Left lung (tissue), 14 donors: ENCODE measurements at places on chromosomes 3 and 15. TPM values are rescaled to one million over a fixed set of nuclear protein-coding genes. Genes with fewer than 3 reads are reported as not detected.

GRCh38 chr3:72891053-72891855 lies 3.4 kb downstream of the GXYLT2 start:
- DNase-seq = peak; percentile 38

DNA sequence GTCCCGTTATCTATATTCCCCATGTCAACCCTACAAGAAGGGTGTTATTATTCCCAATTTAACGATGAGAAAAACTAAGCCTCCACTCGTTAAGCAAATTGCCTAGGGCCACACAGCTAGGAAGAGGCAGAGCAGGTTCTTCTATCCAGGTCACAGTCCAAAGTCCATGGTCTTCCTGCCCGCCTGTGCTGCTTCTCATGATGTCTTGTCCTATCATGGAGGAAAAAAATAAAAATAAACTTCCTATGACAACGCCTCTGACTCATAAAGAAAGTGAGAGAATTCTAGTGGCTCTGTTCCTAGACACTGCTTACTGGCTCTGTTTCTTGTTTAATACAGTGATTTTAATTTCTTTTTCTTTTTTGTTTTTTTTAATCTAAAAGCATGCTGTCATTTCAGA lies 9.7 kb downstream of the COL8A1 start:
- DNase-seq = no peak

GRCh38 chr3:17257269-17257668 lies 372.5 kb downstream of the PLCL2 start:
- no peak for DNase-seq

GRCh38 chr3:197007296-197007940 lies 22.2 kb downstream of the MELTF start:
- no peak for DNase-seq

DNA sequence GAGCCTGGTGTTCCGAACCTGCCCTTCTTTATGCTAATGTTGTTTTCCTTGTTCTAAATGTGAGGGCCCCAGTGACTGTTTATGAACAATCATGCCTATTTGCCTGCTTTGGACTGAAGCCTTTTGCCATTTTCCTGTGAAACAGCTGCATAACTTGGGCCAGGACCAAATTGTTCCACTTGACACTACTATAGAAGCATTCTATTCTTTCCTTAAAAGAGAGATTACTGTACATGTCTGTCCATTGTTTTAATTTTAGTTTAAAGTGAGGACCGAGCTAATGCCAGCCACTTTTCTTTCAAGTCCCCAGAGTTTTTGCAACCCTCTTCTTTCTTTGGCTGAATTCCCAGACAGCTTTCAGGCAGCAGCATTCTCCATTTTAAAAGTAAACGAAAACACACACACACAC lies 980.3 kb downstream of the CADM2 start:
- DNase-seq = no peak

DNA sequence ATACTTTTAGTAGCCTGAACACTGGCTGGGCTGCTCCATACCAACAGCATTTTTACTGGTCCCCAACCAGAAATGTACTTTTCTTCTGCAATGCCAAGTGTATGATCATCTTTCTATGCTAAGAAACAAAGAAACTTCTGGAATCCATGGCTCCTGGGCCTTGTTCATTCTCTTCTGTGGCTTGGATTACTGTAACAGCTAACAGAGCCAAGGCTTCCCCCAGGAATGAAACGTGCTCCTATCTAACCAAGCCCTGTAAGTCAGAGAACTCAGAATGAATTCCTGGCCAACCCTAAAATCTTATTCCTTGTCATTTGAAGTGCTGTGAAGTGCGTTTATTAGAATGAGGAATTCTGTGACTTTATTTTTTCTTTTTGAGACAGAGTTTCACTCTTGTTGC lies 102.9 kb upstream of the RAD18 start:
- DNase-seq = no peak

DNA sequence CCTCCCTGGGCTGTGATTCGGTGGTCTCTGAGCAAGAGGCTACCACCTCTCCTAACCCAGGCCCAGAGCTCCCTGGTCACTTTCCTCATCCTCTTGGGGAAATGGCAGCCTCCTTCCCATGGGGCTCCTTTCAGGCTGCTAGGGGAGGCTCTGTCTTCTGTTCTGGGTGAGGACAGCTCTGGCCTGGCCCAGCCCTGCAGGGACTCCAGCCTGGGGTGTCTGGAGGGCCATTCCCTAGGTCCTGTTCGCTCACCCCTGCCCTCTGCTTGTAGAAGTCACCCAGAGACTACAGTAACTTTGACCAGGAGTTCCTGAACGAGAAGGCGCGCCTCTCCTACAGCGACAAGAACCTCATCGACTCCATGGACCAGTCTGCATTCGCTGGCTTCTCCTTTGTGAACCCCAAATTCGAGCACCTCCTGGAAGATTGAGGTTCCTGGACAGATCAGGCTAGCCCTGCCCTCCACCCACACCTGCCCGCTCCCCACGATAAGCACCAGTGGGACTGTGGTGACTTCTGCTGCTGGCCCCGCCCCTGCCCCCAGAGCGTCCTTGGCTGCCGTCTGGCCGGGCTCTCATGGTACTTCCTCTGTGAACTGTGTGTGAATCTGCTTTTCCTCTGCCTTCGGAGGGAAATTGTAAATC lies 30.9 kb downstream of the PRKCD start:
- no peak for DNase-seq

GRCh38 chr3:71070497-71071463 lies 512.7 kb downstream of the FOXP1 start:
- DNase-seq = no peak

- DNase-seq = no peak
These were observed 91.4 kb downstream of the WWTR1 start for GRCh38 chr3:149566292-149566975.

DNA sequence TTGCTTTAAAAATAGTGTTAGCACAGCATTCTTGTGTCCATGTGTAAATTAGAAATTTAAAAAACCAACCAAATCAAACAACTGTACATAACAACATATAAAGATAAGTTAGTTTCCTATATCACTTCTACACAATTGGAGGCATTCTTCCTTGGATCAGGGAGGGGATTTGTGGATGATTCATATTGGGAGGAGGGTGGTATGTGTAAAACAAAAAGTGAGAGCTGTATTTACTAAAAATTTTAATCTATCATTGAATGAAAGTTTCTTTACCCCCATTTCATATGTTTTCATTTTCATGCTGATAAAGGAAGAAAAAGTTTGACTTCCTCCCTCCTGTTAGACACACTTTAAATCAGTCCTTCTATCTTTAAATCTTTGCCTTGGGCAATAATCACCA lies 325.0 kb downstream of the SATB1 start:
- DNase-seq = no peak

DNA sequence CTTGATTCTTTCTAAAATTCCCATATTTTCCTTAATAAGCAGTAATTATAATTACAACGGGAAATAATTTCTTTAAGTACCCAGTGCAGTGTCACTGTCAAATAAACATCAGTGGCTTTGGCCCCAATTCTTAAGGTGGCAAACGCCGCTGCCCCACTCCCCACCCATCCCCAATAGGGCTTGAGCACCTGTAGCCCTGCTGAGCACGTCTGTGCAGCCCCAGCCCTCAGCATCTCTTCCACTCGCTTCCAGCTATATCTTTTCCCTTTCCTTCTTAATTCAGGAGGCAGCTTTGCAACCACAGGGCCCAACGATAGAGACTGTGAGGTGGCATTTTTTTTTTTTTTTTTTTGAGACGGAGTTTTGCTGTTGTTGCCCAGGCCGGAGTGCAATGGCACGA lies 9.0 kb downstream of the PPM1M start:
- DNase-seq = no peak

DNA sequence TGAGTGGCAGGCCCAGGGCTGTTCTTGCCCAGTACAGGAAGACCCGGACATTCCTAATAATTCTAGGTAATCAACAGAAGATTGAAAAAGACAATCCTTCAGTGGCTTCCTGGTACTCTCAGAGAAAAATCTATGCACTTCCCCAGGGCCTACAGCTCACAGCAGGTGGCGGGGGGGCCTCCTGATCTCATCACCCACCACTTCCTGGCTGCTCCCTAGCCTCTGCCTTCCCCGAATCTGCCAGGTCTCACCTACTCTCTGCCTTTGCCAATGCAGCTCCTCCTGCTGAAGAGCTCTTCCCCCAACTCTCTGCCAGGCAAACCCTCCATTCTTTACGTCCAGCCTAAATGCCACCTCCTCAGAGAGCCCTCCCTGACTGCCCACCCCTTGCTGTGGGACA lies 37.5 kb downstream of the EHD4 start:
- DNase-seq = no peak

GRCh38 chr3:34868935-34869334 lies 770.4 kb upstream of the ARPP21 start:
- no peak for DNase-seq

DNA sequence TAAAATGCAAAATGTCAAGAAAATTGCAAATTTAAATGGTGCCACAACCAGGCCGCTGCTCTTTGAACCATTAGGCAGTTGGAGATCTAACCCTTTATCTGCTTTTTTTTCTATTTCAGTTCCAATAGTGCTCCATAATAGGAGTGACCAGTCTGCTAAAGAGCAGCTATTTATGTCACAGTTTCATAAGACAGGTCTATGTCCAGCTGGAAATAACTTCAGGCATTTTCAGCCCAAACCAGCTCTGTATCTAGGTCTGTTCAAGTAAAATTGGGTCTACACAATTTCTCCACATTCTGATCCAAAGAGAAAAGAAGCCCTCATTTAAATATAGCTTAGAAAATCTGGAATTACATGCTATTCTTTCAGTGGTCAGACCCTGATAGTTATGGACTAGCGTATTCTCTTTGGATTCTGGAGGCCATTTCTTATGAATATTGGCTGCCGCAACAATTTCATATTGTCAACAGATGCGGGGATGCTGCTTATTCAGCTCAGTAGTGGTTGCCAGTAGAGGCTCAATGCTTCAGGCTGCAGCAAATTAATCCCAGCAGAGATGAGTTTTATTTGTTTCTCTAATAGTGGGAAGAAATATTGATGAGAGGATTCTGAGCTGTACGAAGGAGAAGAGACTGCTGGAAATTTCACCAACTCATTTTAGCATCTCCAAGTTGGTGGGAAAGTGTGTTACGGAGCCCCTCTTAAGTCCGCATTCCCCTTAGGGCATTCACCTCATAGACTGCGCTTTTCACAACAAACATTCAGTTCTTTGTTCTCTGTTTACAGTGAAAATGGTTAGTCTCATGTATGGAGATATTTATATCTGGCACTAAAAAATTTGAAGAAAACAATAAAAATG lies 887.0 kb downstream of the ROBO1 start:
- no peak for DNase-seq

DNA sequence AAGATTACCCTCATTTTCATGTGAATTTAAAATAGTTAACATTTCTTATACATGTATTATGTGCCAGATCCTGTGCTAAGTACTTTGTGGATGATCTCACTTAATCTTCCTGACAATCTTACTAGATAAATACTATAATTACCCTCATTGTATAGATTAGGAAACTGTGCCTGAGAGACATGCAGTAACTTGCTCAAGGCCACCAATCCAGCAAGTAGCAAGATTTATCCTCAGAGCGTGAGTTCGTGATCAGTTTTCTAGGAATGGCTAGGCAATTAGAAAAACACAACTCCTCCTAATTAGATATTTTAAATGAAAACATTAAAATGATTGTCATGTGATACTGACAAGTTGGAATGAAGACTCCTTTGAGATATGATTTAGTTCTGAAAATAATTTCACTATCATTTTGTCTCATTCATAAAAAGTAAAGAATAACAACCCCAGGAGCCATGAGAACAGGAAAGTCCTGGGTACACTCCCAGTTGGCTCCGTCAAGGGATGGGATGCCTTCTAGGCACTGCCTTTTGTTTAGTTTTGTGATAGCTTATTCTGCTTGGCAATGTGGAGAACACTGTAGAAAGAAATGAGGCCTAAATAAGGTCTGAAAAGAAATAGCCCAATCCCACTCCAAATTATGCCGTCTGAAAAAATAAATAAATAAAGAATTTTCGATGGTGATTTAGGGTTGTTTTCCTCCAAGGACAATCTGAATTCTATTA lies 61.3 kb downstream of the FBN1 start:
- DNase-seq = no peak

DNA sequence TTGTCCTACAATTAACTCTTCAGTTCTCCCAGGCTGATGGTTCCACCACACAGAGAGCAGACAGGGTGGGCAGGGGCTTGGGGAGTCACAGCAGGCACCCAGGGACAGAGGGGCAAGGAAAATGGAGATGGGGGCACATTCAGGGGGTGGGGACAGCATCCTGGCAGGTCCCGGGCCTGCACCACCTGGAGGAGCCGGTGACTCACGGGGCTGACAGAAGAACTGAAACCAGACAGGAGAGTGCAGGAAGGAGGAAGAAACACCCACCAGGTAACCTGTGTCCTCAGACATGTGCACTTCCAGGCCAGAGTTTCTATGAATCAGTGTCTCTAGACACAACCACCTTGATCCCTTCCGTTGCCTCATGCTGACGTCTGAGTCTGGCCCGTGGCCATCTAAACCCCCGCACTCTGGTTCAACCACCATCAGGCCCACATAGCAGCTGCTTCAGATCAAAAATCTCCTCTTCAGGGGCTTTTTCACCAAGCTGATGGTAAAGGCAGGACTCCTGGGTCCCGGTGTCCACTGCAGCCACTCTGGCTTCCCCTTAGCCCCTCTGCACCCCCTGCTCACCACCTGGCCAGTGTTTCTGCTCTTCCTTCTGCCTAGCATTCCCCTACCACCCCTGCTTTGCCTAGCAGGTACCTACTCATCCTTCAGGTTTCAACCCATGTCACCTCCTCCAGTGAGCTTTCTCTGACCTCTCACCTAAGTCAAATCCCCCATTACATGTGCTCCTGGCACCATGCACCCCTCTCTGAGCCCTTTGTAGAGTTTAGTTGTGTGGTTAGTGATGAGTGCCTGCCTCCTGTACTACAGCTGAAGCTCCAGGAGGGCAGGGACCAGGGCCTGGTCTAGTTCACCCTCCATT lies 16.5 kb upstream of the CYP11A1 start:
- DNase-seq = peak; percentile 51

DNA sequence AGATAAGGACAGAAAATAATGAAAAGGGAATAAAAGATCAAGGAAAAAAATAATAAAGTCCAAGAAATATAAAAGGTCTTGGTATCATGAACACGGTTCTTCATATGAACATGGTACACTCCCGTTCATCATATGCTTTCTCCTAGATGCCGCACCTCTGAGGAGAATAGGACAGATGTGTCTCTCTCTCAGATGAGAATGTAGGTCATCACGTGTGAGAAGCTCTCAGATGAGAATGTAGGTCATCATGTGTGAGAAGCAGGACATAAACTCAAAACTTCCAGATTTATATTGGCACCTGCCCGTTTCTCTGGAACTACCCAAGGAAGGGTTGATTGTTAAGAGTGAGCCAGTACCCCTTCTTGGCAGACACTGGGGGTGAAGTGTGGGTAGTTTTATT lies 29.9 kb upstream of the IQCF6 start:
- DNase-seq = no peak

DNA sequence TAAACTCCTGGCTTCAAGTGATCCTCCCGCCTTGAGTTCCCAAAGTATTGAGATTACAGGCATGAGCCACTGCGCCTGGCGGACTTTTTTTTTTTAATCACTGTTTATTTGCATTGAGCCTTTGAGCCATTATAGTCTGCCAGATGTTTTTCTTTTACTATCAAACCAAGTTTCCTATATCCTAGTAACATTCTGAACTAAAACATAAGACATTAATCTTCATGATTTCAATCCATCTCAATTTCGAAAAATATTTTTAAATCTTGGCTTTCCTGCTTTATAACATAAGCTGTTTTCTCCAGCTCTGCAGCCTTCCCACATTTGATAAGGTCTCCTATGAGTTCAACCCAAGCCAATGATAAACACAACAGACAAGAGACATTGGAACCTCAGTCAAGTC lies 75.4 kb downstream of the UMPS start:
- no peak for DNase-seq

Gene RUBCN
- total RNA-seq = 32.3 TPM

Gene CACNA2D3
- total RNA-seq = 1.4 TPM

Gene FMN1
- total RNA-seq = 32.6 TPM

Gene OXSR1
- 26.4 TPM for total RNA-seq
